A549 (cell line): ENCODE measurements at places on chromosomes 13 and 19. TPM values are rescaled to one million over a fixed set of nuclear protein-coding genes. Genes with fewer than 3 reads are reported as not detected.

Gene FUT6
- not detected in 3 replicates for polyA plus RNA-seq

DNA sequence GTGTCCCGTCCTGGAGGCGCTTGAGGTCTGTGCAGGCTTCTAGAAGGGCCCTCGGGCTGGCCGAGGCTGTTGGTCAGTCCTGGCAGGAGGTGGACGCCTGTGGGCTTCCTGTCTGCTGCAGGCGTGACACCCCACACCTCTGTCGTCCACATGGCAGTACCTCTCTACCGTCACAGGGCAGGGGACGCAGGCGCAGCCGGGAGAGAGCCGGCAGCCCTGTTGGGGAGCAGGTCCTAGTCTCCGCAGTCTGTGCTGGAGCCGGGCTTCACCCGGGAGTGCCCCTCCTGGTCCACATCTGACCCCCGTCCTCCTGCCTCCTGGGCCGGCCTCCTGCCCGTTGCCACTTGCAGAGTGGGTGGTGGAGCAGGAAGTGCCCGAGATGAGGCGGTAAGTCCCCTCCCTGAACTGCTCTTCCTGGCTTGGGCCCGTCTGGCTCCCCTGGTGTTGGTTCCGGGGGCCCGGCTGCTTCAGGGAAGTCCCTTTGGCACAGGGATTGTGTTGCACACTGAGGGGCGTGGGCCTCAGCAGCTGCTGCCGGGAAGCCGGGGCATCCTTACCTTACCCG lies 106.0 kb downstream of the KDM4B start:
- DNase-seq = no peak

DNA sequence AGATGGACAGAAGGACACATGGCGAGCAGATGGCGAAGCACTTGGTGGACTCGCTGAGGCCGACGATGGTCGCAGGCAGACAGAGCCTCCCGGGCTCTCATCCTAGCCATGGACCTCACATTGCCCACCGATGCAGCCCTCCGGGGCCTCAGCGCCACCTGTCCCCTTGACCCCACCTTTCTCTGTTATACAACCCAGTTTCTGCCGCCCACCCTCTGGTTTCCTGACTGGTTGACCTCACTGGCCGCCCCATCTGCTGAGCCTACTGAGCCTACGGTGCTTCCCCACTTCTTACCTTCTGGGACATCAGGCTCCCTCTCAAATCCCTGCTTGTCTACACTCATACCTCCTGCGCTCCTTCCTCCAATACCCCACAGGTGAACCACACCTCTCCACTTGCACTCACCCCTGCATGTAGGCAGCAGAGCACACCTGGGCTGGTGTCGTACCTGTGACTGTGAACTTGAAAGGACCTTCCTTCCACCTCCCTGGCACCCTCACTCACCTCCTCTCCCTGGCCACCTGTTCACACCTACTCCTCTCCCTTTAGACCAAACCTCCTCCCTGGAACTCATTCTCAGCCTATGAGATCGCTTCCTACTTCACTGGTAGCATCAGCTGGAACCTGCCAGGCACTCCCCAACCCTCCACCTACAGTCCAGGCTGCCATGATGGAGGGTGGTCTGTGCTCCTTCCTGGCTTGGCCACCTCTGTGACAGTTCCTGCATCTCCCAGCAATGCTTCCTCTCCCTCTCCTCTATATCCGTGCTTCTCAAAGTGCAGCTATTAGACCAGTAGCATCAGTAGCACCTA lies 36.1 kb downstream of the HPN start:
- DNase-seq = no peak

DNA sequence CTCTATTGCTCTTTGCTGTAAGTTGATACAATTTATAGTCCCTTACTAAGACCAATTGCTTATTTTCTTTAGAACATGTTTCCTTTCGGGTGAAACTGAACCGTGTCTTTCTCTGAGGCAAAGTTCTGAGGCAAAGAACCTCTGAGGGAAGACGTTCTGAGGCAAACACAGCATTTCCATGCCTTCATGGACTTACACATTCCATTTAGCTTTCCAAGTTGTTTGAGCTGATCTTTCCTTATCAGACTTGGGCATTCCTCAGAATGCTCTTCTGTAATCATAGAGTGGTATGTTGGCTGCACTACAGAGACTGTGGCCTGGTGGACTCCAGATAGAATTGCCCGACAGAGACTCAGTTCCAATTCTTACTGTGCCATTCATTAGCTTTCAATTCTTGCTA lies 579.1 kb downstream of the KCTD12 start:
- DNase-seq = no peak

- no peak for DNase-seq
Observed at GRCh38 chr13:24450530-24450929, 62.0 kb downstream of the PARP4 start.

- DNase-seq = no peak
Observed at GRCh38 chr19:16073988-16074387, 2.3 kb upstream of the TPM4 start.

Gene MAST3
- polyA plus RNA-seq = 2.0 to 2.5 TPM (median 2.0 TPM) in 3 replicates

DNA sequence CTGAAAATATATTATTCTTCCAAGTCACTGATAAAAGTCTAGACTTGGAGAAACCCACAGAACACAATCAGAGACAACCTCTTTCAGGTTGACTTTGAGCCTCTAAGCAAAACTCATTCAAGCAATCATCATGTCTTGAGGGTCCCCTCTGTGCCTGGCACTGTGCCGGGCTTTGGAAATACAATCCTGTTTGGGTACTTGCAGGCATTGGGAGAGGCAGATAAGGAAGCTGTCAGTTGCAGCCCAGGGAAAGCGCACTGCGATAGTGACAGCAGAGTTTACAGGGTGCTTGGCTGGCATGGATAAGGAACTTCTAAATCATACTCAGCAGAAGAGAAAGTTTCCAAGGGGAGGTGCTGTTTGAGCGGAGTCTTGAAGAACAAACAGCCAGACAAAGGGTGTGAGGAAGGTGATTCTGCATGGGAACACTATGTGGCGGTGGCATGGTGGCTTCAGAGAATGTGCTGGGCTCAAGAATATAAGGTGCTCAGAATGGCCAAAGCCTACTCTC lies 9.1 kb downstream of the SERP2 start:
- no peak for DNase-seq

- DNase-seq = no peak
Observed at GRCh38 chr13:39675904-39676303, 20.4 kb downstream of the COG6 start.

DNA sequence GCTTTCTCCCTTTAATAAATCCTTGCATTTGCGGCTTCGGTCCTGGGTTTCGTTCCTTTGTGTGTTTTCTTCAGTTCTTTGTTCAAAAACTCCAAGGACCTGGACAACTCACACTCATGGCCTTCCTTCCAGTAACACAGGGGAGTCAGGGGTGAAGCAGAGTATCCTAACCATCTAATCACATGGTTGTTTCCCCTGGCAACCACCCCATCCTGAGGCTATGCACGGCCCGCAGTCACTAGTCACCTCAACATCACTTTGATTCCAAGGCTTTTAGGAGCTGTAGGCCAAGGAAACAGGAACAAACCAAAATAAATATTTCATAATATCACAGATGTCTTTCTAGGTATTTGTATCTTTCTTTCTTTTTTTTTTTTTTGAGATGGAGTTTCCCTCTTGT lies 28.9 kb downstream of the ZNF101 start:
- DNase-seq = no peak

- no peak for DNase-seq
Observed at GRCh38 chr19:46159418-46160232, 11.6 kb downstream of the IGFL2 start.

Gene ZNF266
- polyA plus RNA-seq = 4.8 to 5.0 TPM (median 4.8 TPM) in 3 replicates

Gene FUT3
- 0.09 TPM in 1 of 3 replicates, not detected in the others for polyA plus RNA-seq
